HFFc6 (cell line): ENCODE measurements at places on chromosomes 7 and 10. TPM values are rescaled to one million over a fixed set of nuclear protein-coding genes. Genes with fewer than 3 reads are reported as not detected.

The TRAPPC14 gene
- 19.1 to 23.3 TPM (median 21.6 TPM) in 3 replicates for total RNA-seq

The HOXA9 gene
- 25.4 to 38.0 TPM (median 37.3 TPM) in 3 replicates for total RNA-seq

The ZNF394 gene
- total RNA-seq, result 14.6 and 16.3 TPM in 2 replicates

The C10orf67 gene
- total RNA-seq, result 0.21 and 0.26 TPM in 2 replicates

The FGFBP3 gene
- total RNA-seq, result 0.45 to 0.54 TPM (median 0.51 TPM) in 3 replicates

The UPK3B gene
- total RNA-seq, result not detected in 3 replicates

The CC2D2B gene
- total RNA-seq, result 0.22 TPM in 1 of 3 replicates, not detected in the others

The ZPBP gene
- not detected in 2 replicates for total RNA-seq

The ZNF800 gene
- 24.8 to 29.1 TPM (median 26.5 TPM) in 3 replicates for total RNA-seq

The WEE2 gene
- total RNA-seq, result not detected in 2 replicates

The KAZALD1 gene
- total RNA-seq, result 14.5 to 21.2 TPM (median 16.6 TPM) in 3 replicates

The C10orf105 gene
- not detected in 3 replicates for total RNA-seq

The RAPGEF5 gene
- total RNA-seq, result 0.36 to 1.6 TPM (median 0.74 TPM) in 3 replicates

The INA gene
- total RNA-seq, result 0.99 to 1.1 TPM in 2 of 3 replicates, not detected in the other

The PTPN20 gene
- total RNA-seq, result not detected in 3 replicates

The BRI3 gene
- 293 to 331 TPM (median 315 TPM) in 3 replicates for total RNA-seq

The PCBD1 gene
- 37.0 to 55.7 TPM (median 48.8 TPM) in 3 replicates for total RNA-seq

The TLX1 gene
- not detected in 2 replicates for total RNA-seq
